ENCODE measurements at places on chromosomes 12 and 14. TPM values are rescaled to one million over a fixed set of nuclear protein-coding genes. Genes with fewer than 3 reads are reported as not detected.

Gene CCDC198
- total RNA-seq, result not detected

Gene RIMKLB
- total RNA-seq, result 27.0 TPM

DNA sequence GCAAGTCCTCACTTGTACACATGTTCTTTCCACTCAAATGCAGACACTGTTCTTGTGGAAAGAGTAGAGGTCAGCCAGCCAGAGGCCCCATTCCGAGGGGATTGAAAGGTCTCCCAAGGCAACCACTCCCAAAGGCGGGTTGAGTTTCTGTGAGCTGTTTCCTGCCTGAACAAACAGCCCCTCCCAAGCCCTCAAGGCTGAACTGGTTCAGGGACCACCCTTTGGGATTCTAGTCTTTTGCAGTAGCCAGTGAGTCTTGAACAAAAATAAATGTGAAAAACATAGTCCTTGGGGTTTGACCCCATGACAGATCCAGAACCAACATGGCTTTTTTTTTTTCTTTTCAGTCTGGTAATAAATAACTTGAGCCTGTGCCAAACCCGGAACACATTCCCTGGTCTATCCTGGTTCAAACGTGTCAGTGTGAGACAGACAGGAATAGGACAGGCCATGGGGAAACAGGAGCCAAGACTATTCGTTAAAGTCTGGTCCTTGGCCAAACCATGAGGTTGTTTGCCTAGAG, 17.6 kb upstream of the STK38L start:
- H3K27me3 ChIP-seq, result no peaks in the 10 kb centered on the region
- H3K4me1 ChIP-seq, result no peaks in the 10 kb centered on the region
- DNase-seq, result no peak

DNA sequence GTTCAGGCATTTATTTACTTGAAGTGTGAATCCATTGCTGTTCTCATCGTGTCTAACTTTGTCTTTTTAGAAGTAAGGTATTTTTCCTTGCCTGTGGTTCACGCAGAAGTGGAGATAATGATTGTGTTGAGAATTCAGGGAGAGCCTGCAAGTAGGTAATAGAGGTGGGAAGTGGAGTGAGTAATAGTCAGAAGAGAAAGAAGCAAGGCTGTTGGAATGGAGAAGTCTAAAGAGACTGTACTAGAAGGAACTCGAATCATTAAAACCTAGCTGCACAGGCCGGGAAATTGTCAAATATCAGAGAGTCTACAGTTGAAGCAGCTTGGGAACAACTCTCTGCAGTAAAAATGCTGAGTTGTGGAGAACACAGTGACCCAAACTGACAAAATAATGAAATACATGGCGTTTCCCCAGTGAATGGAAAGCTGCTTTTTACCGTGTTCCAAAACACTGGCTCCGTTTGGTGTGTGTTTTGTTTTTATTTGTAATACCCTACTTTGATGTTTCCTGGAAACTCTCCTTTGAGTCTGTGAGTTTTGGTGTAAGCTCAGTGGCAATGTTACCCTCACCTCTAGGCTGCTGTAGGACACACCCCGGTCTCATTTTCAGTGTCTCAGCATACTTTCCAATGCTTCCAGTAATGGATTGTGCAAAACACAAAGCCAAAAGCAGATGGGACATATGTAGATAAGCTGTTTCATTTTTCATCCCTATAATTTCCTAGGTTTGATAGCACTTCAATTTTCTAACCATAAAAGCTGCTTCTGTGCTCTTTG, 146.6 kb downstream of the CRADD start:
- H3K27me3 ChIP-seq, result no peaks in the 10 kb centered on the region
- H3K36me3 ChIP-seq, result no peaks in the 10 kb centered on the region
- H3K4me1 ChIP-seq, result no peaks in the 10 kb centered on the region
- DNase-seq, result no peak
- H3K4me3 ChIP-seq, result no peak overlapping the region
- no peak overlapping the region for H3K27ac ChIP-seq
